Esophagus (tissue), 2 donors: ENCODE measurements at places on chromosomes 6 and 20. TPM values are rescaled to one million over a fixed set of nuclear protein-coding genes. Genes with fewer than 3 reads are reported as not detected.

Gene PPP1R16B
- polyA plus RNA-seq, result 1.0 TPM

Gene MOXD1
- polyA plus RNA-seq, result 15.4 TPM

Gene ZSCAN23
- 0.28 TPM for polyA plus RNA-seq

Gene GCNT2
- polyA plus RNA-seq, result 3.0 TPM

Gene LY6G6F
- polyA plus RNA-seq, result not detected

Gene NCOA7
- 9.3 TPM for polyA plus RNA-seq

Gene CST2
- not detected for polyA plus RNA-seq

Gene LTV1
- polyA plus RNA-seq, result 24.5 TPM

Gene ULBP1
- polyA plus RNA-seq, result 0.04 TPM

Gene FBXL4
- 2.9 TPM for polyA plus RNA-seq

Gene OXT
- polyA plus RNA-seq, result 0.13 TPM

Gene BPIFB4
- polyA plus RNA-seq, result not detected

Gene SLC22A16
- polyA plus RNA-seq, result not detected

Gene ENPP5
- polyA plus RNA-seq, result 0.35 TPM

Gene CDS2
- polyA plus RNA-seq, result 7.3 TPM

Gene FGD2
- polyA plus RNA-seq, result 4.3 TPM

Gene RTF2
- 35.4 TPM for polyA plus RNA-seq

Gene LAMA2
- 2.7 TPM for polyA plus RNA-seq

Gene EPHA7
- polyA plus RNA-seq, result 0.84 TPM

Gene C6orf141
- polyA plus RNA-seq, result 4.9 TPM

Gene WFDC5
- polyA plus RNA-seq, result 6.4 TPM

Gene KIF25
- polyA plus RNA-seq, result 0.10 TPM

Gene LRRN4
- 0.02 TPM for polyA plus RNA-seq

Gene TRIM40
- polyA plus RNA-seq, result 0.02 TPM

Gene CYP39A1
- 2.4 TPM for polyA plus RNA-seq

Gene EBF4
- polyA plus RNA-seq, result 4.8 TPM

Gene ZNF334
- 0.46 TPM for polyA plus RNA-seq

Gene DNAH8
- polyA plus RNA-seq, result under 0.01 TPM

Gene CDC25B
- polyA plus RNA-seq, result 15.6 TPM

Gene HSPA1L
- polyA plus RNA-seq, result 0.39 TPM

Gene AKIRIN2
- 24.1 TPM for polyA plus RNA-seq

Gene SLC2A10
- polyA plus RNA-seq, result 2.6 TPM

Gene ZFP57
- 1.3 TPM for polyA plus RNA-seq

Gene SLC25A27
- polyA plus RNA-seq, result 8.0 TPM

Gene TAAR9
- polyA plus RNA-seq, result not detected

Gene GLO1
- polyA plus RNA-seq, result 82.5 TPM

Gene RNF39
- polyA plus RNA-seq, result 11.8 TPM

Gene DEF6
- 38.6 TPM for polyA plus RNA-seq

Gene SNAI1
- 0.86 TPM for polyA plus RNA-seq

Gene ATRN
- polyA plus RNA-seq, result 5.1 TPM

Gene ACSS1
- polyA plus RNA-seq, result 8.8 TPM
